NCI-H1048 (cell line): ENCODE measurements at places on chromosomes 1 and 21.

DNA sequence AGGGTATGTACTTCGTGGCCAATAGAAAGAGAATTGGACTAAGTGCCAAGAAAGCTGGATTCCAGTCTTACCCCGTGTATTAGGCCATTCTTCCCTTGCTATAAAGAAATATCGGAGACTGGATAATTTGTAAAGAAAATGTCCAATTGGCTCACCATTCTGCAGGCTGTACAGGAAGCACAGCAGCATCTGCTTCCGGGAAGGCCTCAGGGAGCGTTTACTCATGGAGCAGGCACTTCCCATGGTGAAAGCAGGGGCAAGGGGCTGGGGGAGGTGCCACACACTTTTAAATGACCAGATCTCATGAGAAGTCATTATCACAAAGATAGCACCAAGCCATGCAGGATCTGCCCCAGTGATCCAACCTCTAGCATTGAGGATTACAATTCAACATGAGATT, 7.8 kb upstream of the AMIGO1 start:
- no peak for DNase-seq

DNA sequence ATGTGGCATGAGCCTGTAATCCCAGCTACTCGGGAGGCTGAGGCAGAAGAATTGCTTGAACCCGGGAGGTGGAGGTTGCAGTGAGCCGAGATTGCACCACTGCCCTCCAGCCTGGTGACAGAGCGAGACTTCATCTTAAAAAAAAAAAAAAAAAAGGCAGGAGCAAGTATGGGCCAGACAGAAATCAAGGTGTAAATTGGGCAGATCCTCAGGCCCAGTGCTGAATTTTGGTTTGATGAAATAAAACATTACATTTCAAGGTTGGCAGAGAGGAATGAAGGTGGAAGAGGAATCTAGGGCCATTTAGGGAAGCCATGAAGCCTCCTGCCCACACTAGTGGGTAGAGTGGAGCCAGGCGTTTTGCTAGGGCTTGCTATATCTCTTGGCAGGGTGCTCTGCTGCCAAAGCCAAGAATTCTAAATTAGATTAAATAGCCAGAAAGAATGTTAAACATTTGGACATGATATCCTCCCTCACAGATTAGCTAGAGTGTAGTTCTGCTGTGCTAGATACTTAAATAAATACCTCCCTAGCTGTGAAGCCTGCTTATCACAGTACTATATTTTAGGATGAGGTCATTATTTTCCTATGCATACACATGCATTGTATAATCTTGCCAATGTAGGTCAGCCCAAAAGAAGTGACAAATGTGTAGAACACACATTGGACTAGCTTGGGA, 16.6 kb upstream of the LGALS8 start:
- DNase-seq, result peak; percentile 52

GRCh38 chr1:216523449-216524190, 100.4 kb upstream of the USH2A start:
- DNase-seq, result no peak

GRCh38 chr1:177368255-177368654, 197.5 kb downstream of the BRINP2 start:
- DNase-seq, result no peak

DNA sequence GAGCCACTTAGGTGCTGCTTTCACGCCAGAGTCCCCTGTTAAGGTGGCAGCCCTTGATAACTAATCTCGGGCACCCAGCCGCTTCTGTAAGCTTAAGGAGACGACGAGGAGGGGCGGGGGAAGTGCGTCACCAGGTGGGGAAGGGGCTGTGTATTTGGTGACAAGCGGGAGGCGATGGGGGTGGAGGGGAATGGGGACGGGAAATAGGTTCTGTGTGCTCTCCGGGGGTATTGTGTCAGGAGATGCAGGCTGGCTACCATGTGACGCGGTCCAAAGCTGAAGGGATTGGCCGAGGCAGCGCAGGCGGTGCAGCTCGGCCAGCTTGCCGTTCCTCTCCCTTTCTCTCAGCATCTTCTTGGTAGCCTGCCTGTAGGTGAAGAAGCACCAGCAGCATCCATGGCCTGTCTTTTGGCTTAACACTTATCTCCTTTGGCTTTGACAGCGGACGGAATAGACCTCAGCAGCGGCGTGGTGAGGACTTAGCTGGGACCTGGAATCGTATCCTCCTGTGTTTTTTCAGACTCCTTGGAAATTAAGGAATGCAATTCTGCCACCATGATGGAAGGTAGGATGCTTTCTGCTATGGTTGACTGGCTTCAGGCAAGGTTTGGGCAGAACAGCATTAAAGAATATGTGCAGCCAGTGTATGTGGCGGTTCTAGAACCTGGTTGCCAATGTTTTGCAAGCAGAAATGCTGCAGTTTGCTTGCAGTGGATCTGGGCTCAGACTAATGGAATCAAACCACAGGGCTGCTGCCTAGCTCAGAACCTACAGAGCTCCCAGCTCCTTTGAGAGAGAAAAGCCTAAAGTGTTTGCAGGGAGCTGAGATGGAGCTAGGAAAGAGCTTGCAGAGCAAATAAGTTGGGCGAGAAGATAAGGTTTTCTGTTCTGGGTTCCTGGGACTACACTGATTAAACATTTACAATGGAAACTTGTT, at the start of gene SGIP1:
TSS of gene SGIP1 (plus strand) at position 350 of the 937 bp plus-strand sequence. CDS start at position 556, 206 bp downstream.
- DNase-seq, result no peak

DNA sequence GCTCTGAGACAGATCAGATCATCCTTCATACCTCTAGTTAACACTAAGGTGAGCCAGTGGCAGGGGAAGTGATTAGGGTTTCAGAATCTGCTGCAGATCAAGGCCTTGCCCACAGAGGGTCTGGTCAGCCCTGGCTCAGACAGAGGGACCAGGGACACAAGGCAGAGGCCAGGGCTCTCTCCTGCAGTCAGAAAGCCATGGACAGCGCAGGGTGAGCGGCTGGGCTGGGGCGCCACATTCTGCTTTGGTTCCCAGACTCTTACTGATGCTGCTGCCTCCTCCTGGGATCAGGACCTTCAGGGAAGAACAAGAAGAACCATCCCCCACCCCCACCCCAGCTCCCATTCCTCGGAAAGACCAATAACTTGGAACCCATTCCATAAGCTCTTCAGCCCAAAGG, 43.1 kb downstream of the GPR161 start:
- DNase-seq, result no peak

- DNase-seq, result no peak
These were observed 697.6 kb upstream of the CXADR start for GRCh38 chr21:16815243-16815642.

GRCh38 chr1:183913567-183913993, 108.7 kb downstream of the RGL1 start:
- no peak for DNase-seq

DNA sequence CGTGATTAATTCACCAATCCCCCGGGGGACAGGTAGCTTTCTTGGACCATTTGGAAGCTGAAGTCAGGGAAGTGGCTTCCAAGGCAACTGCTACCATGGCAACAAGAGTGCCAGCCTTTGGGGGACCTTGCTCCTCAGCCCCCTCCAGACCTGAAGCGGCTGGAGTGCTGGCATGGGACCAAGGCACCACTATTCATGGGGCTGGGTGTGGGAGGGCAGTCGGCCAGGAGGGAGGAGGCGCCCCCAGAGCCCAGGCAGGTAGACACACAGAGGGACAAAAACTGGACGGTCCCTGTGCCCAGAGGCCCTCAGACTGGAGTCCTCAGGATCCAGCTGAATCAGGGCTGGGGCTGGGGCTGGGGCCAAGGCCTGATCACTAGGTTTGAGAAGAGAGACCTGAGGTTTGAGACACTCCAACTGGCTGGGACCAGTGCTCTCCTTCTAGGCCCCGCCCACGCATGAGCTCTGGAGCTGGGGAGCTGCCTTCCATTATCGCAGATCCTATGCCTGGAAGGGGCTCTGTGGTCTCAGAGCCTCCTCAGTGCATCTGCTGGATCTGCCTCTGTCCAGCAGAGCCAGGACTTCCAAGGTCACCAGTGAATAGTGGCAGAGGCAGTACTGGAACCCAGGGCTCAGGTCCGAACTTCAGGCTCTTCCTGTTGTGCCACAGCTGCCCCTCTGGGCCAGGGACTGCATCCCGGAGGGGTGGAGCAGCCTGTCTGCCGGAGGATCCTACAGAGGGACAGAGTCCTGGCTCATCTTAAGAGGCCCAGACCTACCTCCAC, 3.3 kb upstream of the KNCN start:
- no peak for DNase-seq

DNA sequence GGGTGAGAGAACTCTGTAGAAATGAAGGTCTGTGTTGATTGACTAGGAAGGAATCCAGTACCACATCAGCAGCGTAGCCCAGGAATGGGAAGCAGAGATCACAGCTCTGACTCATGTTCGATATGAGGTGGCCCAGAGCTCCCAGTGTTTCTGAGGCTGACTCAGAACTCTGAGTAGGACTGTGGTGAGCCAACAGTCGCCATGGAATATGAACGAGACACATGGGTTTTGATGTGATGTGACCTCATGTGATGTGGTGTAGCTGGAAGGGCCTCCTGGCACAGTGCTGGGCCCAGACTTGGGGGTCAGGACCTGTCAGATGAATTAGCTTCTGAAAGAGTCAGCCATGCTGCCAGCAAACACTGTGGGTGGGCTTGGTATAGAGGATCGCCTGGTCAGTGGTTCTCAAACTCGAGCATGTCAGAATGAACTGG, 237.0 kb downstream of the MRPL39 start:
- no peak for DNase-seq

GRCh38 chr1:62142496-62142895, 52.2 kb upstream of the L1TD1 start:
- no peak for DNase-seq

GRCh38 chr1:200751717-200752116, 13.0 kb downstream of the CAMSAP2 start:
- DNase-seq, result no peak

DNA sequence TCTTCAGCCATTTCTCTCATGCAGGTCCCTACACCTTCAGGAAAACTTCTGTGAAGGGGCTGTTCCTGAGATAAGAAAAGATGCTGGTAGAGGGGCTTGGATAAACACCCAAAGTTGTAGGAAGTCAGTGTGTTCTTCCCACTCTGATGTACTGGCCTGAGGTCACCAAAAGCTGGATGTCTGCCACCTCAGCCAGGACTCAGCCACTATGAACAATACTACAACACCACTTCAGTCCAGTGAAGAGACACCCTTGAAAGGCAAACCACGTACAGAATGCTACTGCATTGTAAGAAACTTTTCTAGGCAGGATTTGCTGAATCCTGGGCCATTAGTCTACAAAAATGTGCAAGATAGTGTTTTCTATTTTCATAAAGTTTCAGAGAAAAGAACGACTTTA, 2.4 kb downstream of the PTPN14 start:
- no peak for DNase-seq

DNA sequence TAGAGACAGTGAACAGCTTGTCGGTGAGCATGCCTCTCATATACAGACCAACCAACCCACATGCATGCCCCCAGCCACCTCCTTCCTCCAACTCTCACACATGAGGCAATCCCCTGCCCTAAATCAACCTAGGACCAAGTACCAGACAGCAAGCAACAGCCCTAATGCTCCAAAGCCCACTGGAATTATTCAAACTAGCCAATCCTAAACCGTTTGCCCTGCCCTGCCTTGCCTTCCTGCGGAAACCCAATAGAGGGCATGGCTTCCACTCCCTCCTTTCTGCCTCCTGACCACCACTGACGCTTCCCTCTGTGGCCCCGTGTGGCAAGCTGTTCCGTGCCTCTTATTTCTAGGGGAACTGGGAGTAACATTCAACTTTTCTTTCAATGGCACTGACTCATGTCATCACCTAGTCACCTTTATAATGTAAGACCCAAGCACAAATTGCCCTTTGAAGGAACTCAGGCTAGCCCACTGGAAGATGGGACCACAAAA, 129.3 kb upstream of the GJB5 start:
- DNase-seq, result no peak

- DNase-seq, result no peak
These were observed 27.5 kb upstream of the JUN start for GRCh38 chr1:58811303-58811702.

DNA sequence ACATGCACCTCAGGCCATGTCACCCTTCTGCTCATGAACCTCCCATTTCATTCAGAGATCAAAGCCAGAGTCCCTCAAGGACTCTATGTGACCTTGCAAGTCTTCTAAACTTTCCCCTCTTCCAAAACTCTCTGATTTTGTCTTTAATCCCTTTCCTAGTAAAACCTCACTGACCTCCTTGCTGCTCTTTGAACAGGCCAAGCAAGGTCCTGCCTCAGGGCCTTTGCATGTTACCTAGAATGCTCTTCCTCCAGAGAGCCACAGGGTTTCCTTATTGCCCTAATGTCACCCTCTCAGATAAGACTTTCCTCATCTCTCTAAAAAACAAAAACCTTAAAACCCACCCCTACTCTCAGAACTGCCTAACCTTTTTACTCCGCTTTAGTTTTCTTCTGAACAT, 26.6 kb downstream of the IL23R start:
- DNase-seq, result no peak

DNA sequence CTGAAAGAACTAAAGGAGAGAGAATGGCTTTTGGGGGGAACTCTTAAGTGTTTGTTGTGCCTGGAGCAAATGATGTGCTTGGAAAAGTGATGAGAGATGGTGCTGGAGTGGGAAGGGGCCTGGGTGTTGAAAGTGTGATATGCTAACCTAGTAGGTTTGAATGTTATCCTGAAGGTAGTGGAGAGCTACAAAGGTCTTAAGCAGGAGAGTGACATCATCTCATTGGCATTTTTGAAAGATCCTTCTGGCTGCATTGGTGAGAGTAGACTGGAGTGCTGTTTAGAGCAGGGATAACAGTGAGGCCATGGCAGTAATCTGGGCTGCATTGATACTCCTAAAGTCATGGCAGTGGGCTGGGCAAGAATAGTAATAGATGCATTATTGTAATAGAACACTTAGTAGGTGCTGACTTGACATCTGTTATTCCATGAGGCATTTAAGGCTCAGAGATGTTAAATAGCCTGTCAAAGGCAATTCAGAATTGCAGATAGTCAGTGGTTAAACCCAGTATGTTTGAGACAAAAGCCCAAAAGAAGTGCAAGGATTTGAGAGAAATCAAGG, 44.5 kb downstream of the MDM4 start:
- no peak for DNase-seq

- DNase-seq, result no peak
These were observed 3.9 kb upstream of the CD58 start for GRCh38 chr1:116574581-116575291.

GRCh38 chr1:110160538-110161100, 10.3 kb downstream of the SLC6A17 start:
- DNase-seq, result no peak

GRCh38 chr1:64934115-64934877, 32.1 kb downstream of the JAK1 start:
- DNase-seq, result no peak
